Activated T-helper 1 cell treated with anti-CD3 and anti-CD28 coated beads, Interleukin-2, amount 50 U/mL, for 16 hours (primary cell): ENCODE measurements at places on chromosomes 5 and 9.

DNA sequence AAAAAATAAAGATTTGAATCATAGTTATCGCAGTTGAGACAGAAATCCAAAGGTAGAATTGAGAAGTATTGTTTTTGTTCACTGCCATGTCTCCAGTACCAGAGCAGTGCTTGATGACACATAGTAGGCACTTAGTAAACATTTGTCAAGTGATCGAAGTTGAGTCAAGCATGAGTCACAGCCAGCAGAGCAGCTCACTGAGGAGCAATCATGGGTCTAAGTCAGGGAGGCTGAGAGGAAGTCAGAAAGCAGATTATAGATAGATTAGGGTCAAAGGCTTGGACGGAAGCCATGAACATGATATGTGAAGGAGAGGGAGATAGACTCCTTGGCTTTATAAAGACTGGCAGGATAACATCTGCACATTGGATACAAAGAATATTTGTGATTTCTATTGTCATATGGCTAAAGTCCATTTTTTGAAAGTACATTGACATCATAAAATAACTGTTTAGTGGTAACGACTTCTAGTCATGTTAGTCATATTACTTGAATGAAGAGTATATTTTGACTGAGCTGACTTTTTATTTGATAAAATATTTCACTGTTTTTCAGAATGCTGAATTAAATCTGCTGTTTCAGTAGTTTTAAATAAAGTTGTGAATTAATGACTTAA, 168.5 kb downstream of the RAB3C start:
- DNase-seq: no peak

- DNase-seq: no peak
Observed at GRCh38 chr5:74446725-74447241, 193.7 kb downstream of the ENC1 start.

GRCh38 chr5:74471875-74472274, 168.7 kb downstream of the ENC1 start:
- no peak for DNase-seq

DNA sequence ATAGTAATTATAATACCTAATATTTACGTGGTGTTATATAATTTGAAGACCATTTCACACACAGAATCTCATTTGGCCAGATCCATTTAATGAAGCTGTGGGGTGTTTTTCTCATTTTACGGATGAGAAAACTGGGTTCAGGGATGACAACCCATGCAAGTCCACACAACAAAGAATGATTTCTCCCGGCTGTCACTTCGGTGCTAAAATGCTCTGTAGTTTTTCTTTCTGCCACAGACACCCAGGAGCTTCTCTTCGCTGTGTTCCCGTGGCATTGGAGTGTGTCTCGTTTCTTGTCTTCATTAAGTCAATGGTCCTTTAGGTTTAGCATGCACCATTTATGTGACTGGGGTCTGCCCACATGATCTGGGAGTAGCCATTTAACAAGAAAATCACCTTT, 308.5 kb downstream of the ENC1 start:
- no peak for DNase-seq

DNA sequence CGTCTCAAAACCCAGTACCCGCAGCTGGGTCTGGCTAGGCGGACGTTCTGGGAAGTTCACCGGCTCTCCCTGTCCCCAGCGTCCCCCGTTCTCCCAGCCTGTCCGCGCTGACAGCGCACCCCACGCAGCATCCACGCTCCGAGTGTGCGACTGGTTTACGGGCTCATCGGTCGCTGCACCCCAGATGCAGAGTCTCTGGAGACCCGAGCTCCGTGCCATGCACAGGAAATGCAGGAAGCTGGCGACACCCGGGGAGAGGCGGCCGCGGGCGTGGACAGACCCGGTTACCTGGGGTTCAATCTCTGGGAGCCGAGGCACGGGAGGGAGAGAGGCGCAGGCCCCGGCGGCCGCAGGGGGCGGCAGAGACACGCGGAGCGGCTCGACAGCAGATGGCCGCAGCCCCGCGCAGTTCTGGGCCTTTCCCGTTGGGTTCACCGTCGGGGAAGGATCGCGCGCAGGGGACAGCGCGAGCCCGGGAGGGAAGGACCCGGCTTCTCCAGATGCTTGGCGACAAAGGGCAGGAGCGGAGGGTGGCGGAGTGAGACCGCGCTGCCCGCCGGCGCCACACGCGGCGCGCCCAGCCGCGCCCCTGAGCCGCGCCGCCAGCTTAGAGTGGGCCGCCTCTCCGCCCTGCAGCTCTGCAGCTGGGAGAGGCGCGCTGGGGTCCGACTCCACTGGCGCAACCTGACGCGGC, 558 bp downstream of the SHROOM1 start:
- DNase-seq: peak; percentile 33

DNA sequence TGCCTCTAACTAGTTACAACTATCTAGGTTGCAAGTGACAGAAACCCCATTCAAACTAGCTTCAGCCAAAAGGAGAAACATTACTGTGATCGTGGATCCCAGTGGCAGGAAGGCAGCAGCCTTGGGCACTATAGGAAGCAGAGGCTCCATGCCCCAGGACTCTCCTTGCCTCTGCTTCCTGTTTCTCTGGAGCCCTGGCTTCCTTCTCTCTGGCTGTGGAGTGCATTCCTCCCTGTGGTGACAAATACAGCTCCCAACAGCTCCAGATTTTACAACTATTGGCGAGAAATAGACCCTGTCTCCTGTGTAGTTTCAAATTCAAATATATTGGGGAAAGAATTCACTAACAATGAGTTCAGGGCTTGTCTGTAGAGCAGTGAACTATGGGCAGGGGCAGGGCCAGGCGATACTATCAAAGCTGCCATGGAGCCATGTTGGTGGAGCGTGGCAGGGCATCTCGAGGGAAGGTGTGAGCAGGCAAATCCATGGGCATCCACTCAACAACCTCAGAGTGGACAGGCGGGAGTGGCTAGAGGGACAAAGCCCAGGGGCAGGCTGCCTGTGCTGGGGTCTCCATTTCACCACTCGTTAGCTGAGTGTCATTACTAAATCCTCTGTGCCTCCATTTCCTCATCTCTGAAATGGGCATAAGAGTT, 189.5 kb downstream of the ERCC6L2 start:
- no peak for DNase-seq

GRCh38 chr9:89426384-89426961, 71.4 kb downstream of the SEMA4D start:
- no peak for DNase-seq

DNA sequence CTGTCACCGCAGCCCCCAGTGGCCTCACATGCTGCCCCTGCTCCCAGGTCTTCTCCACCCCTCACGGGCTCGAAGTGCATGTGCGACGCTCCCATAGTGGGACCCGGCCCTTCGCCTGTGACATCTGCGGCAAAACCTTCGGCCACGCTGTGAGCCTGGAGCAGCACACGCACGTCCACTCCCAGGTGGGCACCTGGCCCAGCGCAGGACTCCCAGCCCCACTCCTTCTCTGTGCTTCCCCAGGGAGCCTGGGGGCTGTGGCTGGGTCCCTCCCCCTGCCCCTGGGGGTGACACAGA, 10.5 kb downstream of the GFI1B start:
- DNase-seq: no peak

DNA sequence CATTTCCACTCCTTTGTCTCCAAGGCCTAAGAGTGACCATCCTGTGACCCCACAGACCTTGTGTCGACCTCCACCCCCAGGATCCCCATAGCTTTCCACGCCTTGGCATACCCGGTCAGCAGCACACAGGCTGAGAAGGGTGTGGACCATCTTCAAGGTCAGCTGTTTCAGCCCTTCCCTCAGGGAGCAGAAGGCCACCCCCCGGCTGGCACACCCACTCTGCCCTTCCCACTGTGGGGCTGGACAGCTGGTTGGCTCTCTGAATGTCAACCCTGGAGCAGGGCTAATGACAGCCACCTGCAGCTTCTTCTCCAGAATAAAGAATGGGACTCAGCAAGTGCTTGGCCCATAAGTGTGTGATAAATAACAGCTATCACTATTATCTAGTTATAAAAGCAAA, 93.1 kb downstream of the OLFM1 start:
- no peak for DNase-seq

GRCh38 chr9:18921366-18922075, 111.5 kb downstream of the SAXO1 start:
- DNase-seq: no peak
